A549 (cell line): ENCODE measurements at places on chromosomes 7 and 10.

DNA sequence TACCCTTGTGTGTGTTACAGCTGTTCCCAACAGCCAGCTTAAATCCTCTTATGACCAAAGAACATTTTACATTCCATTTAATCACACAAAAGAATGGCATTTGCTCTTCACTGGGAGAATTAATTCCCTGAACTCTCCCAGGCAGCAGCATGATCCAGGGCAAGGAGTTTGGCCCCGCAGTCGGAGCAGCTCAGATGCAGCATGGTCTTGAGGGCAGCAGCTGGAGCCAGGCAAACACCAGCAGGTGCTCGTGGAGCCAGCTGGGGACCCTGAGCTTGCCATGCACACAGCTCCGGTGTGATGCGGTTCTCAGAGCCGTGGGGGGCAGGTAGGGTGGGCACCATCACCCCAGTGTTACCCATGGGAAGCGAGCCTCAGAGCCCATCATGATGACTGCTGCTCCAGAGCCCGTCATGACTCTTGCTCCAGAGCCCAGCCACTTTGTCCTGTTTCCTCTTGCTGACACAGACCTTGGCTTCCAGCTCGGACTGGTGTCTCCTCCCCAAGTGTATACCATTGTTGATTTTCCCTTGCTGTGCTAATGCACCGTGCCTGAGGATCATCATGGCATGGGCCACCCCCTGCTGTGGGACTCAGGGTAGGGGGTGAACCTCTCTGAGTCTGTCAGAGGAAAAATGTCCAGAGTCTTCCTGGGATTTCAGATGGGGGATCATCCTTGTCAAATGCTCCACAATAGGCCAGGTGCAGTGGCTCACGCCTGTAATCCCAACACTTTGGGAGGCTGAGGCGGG, 75.8 kb downstream of the ZRANB1 start:
- no peak for DNase-seq

DNA sequence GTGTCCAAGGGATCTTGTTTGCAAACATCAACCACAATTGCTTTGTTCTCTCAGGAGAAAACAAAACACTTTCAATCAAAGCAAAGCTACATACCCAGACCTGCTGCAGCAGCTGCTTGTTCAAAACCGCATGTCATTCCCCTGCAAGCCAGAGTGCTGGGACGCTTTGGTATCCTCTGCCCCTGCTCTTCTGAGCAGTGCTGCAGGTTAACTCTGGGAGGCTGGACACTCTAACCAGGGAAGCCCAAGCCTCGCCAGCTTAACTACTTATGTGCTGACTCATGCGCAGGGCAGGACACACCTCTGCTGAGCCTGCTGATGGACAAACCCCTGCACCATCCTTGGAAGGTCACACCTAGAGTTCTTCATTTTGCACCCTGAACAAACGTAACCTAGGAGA, 28.2 kb upstream of the ASAH2 start:
- DNase-seq, result peak; percentile 47

DNA sequence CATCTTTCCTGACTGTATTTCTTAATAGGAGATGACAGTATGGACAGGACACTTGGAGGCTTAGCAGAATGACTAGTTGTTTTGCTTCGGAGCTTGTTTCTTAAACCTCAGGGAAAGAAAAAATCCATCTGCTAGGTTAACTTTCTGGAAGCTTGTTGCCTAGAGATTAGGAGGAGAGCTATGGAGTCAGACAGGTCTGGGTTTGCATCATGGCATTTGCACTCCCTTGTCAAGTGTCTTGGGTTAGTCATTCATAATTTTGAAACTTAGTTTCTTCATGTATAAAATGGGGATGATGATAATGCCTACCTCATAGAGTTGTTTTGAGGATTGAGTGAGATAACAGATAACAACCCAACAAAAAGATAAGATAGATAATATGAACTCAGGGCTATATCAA, 231.5 kb downstream of the STK31 start:
- DNase-seq, result no peak

DNA sequence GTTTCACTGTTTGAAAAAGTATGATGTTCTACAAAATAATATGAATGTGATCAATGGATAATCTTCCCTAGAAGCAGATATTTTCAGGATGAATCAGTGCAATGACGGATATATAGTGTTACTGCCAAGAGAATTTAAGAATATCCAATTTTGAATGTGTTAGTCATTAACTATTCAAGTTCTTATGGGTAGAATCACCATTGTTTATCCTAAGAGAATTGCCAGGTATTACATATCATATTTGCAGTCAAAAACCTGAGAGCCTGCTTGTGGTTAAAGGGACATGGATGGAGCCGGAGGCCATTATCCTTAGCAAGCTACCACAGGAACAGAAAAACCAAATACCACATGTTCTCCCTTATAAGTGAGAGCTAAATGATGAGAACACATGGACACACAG, 26.9 kb downstream of the AHR start:
- no peak for DNase-seq

DNA sequence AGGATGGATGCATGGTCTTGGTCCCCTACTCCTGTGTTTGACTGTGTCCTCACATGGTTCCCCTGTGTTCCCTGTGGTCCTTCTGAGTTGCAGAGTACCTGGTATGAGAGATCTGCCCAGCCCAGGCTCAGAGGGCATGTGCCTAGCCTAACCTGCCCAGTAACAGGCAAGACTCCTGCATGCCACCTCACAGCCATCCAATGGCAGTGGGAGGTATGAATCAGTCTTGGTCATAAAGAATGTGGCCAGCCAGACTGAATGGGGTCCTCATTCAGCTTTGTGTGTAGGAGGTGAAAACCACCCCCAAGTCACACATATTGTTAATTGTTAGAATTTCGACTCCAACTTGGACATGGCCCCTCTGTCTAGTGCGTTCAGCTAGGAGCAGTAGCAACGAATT, 17.2 kb upstream of the GPR158 start:
- no peak for DNase-seq
